NCI-H1092 treated with DMSO at 0.1 percent for 48 hours (cell line): ENCODE measurements at places on chromosomes 5 and 9.

GRCh38 chr5:68804343-68804742, 289.5 kb upstream of the SLC30A5 start:
- DNase-seq = no peak

DNA sequence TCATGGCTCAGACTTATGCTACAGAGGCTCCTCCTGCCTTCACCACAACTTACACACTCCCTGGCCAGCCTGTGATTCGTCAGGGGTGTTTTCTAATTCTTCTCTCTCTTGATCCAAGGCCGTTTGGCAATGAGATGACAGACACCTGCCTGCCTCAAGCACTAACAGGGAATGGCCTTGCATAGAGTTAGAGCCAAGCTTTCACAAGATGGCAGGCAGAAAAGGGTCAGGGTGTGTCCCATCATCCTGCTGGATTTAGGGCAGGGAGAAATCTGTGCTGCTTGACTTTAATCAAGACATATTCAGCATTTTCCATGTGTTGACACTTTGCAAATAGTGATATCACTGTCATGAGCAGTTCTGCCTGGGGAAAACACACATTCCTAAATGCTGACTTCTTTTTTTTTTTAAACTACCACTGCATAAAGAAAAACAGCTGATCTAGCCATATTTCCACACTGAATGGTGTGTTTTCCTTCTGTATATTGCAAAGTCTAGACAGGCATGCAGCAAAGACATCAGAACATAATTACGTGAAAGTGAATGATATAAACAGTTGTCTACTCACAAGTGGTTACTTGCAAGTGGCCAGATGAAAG, 95.0 kb upstream of the SLC25A48 start:
- DNase-seq = no peak

- DNase-seq = peak; percentile 34
These were observed 40.6 kb downstream of the ZNF883 start for GRCh38 chr9:112971415-112971814.

DNA sequence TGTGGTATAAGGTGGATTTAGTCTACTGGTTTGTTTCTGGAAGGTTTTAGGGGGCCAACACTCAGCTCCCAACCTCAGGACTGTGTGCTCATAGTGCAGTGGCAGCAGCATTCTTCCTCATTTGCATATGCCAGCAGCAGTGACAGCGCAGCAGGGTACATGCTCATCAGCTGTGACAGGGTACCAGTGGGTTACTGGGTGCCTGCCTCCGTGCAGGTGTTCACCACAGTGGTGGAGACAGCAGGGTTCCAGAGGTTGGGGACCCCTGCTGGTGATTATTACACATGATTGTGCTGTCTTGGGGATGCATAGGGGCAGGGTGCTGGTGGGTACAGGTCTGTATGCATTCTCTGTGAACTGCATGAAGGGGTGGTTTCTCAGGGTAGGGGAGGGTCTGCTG, 45.5 kb upstream of the IFNE start:
- DNase-seq = no peak

DNA sequence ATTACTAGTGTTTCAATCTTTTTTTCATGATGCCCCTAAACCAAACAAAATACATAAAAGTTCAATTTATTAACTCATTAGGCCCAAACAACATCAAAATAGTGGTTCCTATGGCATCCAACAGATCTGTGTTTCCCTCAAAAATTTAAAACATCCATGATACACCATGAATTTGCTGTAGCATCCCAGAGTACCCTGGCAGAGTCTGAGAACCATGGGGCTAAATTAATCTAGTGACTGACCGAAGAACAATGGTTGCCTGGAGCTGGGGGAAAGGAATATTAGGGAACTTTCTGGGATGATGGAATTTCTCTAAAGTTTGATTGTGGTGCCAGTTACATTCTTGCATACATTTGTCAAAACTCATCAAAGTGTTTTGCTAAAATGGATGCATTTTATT, 79.5 kb upstream of the TRIO start:
- no peak for DNase-seq

DNA sequence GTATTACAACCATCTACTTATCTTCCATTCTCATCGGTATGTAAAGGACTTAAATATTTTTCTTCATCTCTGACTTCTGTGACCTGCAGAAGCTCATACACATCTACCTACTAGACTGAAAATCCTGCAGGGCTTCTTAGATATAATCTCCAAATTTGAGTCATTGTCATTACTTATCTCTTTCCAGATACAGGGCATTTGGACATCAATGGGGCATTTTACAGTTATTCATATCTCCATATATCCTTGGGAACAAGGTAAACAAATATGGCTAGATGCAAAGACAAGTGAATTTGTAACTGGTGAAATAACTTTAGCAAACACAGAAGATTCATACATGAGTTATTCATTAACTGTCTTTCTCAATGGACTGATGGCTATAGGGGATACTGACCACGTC, 37.7 kb upstream of the IL7R start:
- DNase-seq = no peak

- DNase-seq = no peak
These were observed 141.4 kb downstream of the MED10 start for GRCh38 chr5:6236858-6237481.

DNA sequence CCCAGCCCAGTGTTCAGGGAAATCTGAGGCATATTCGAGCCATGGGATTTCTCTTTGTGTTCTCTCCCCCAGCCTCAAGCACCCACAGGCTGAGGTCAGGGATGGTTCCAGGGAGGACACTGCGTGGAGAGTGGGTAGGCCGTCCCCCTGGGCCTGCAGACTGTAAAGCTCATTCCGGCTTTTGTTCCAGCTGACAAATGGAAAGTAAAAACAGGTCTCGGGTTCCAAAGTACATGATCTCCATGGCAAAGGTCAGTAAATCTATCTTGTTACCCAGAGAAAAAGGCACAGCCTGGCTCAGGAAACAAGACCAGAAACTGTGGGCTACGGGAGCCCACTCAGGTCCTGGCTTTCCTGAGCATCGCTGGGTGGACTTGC, 116.2 kb downstream of the ROR2 start:
- DNase-seq = no peak

- no peak for DNase-seq
These were observed 11.4 kb downstream of the PHF2 start for GRCh38 chr9:93587651-93588347.

- DNase-seq = no peak
These were observed 26.8 kb upstream of the STXBP1 start for GRCh38 chr9:127585161-127585819.

DNA sequence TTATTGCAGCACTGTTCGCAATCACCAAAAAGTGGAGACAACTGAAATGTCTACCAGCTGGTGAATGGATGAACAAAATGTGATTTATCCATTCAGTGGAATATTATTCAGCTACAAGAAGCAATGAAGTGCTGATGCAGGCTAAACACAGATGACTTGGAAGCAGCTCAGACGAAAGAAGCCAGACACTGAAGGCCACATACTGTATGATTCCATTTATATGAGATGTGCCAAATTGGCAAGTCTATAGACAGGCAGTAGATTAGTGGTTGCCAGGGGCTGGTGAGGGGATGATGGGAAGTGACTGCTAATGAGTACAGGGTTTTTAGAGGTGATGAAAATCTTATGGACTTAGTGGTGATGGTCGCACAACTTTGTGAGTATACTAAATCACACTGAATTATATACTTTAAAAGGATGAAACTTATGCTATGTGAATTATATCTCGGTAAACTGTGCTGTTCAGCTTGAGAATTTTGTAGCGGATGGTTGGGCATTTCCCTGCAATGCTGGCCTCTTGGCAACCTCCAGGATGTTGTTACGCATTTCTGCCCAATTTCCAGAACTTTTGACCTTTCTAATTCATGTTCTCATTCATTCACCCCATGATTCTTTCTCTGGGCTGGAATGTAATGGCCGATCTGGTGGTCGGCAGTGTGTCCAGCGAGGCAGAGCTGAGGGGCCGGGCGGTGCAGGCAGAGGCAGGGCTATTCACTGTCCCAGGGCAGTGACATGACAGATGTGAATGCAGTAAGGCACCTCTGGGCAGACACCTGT, 22.0 kb upstream of the WNK2 start:
- no peak for DNase-seq

- DNase-seq = no peak
These were observed 271.0 kb upstream of the ADRA1B start for GRCh38 chr5:159645179-159645846.

GRCh38 chr9:88923653-88924288, 67.5 kb upstream of the S1PR3 start:
- DNase-seq = no peak

DNA sequence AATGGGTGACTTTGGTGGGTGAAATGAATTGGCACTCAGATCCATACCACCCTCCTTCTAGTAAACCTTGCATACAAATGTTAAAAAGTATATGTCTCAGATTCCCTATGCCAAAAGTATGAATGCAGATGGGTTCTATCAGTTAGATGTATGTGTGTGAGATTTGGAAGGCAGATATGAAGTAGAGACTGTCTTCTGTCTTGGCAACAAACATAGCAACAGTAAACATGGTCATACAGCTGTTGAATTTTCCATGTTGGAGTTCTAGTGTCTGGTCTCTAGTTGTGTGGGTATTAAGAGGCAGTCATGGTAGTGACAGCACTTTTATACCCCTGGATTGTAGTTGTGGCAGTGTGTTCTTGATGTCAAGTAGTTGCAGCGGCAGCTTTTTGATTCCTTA, 125.6 kb upstream of the PITX1 start:
- no peak for DNase-seq

DNA sequence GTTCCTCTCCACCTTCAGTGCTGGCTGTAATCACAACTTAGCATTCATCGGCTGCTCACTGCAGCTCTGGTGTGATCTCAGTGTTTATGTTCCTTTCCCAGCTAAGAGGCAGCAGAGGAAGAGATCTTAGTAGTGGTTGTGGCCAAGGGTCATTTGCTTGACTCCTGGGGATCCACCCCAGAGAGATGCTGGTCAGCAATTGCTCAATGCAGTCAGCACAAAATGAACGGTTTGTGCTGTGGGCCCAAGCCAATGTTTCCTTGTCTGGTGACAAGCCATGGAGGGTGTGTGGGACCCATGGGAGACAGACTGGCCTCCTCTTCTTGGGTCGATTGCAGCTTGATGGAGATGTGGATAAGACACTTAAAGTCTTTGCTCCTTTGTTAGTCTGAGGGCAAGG, 16.1 kb upstream of the FRMD3 start:
- no peak for DNase-seq

- DNase-seq = no peak
These were observed 271.3 kb upstream of the DMAC1 start for GRCh38 chr9:8070779-8071444.

DNA sequence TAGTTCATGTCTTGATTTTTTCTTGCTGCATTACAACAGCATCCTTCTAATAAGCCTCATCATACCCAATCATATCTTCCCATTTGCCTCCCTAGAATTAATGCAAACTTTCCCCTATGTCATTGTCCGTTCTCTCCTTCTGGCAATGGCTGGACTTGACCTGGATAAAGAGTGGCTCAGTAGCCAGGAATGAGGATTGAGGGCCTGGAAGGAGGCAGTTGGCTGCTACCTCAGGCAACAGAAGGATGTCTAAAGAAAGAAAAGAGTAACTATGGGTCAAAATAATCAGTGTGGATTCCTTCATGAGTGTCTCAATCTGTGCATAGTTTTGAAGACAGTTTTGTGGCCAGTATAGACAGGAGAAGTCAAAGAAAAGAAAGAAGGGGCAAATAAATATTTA, 209.6 kb downstream of the TRPM3 start:
- DNase-seq = no peak

GRCh38 chr5:151006704-151007334, 13.6 kb upstream of the GPX3 start:
- no peak for DNase-seq

DNA sequence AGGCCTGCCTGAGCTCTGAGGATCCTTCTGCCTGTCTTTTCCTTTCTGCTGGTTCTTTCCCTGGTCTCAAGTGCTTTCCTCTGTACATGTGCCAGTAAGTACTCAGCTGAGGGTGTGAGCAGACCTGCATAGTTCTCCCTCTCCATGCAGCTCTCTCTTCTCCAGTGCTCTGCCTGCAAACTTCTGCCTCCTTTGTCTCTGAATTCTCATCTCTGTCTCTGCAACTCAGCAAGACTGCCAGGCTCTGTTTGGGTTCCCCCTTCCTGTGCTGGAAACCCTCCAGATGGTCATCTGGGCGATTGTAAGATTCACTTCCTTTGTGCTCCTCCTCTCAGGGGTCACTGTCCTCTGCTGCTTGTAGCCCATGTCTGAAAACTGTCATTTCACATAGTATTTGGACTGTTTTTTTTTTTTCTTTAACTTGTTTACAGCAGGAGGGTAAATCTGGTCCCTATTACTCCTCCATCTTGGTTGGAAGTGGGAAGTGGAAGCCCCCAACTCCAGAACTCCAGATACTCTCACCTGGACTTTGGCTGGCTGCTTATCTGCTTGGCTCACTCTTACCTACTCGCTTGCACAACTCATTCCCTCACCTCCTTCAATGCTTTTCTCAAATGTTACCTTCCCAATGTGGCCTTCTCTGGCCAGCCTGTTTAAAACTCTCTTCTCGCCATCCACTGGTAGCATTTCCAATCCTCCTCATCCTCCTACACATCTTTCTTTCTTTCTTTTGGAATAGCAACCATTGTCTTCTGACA, 175.3 kb upstream of the TBC1D2 start:
- no peak for DNase-seq

DNA sequence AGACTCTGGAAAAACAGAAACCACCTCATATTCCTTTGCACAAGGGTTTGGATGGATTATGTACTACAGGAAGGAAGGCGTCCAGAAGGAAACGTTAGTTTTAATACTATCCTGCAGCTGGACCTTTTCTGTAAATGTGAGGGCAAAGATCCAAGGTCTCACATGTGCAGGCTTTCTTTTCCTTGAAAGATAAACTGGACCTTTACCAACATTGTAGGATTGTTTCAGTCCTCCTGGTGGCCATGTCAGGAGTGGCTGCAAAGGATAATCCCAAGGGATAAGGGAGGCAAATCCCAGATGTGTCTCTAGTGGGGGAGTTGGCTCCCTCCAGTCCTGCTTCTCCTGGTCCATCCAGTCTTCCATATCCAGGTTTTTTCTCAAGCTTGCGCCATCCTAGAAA, 397.5 kb downstream of the HTR1A start:
- DNase-seq = no peak

- DNase-seq = peak; percentile 97
These were observed 128.8 kb upstream of the GPR151 start for GRCh38 chr5:146644831-146645230.
